Choroid plexus epithelial cell (primary cell): ENCODE measurements at places on chromosomes 16 and 17.

GRCh38 chr16:17173281-17173680 lies 297.5 kb downstream of the XYLT1 start:
- peak; percentile 1 for DNase-seq

- no peak for DNase-seq
These were observed 7.8 kb downstream of the ADGRG1 start for GRCh38 chr16:57636184-57636583.

GRCh38 chr17:75153780-75154194 lies 525 bp downstream of the JPT1 start:
- DNase-seq, result no peak

GRCh38 chr16:69039333-69039941 lies 66.0 kb upstream of the HAS3 start:
- peak; percentile 79 for DNase-seq

DNA sequence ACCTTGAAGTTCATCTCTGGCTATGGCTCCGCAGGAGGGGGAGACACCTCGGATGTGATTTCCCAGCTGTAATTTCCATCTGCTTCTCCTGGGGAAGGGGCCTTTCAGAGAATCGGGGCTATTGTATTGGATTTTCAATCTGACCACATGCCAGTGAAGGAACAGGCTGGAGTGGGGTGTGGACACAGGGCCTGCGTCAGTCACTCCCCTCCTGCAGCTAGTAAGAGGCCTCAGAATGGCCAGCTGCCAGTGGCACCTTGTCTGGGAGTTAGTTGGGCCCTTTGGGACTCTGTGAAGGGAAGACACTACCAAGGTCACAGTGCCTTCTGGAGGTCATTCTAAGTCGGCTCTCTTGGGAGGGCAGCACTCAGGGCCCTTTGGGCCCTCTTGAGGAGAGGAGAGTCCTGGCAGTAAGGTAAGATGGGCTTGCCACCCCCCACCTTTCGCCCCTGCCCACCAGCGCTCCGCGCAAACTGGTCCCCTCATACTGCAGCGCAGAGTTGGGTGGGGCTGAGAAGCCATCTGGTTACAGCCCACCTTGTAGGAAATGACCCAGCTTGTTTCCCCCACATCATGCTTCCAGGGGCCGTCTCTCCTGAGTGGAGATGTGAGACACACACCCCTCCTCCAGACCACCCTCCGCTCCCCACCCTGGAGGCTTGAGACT lies 5.4 kb downstream of the NXPH3 start:
- no peak for DNase-seq

DNA sequence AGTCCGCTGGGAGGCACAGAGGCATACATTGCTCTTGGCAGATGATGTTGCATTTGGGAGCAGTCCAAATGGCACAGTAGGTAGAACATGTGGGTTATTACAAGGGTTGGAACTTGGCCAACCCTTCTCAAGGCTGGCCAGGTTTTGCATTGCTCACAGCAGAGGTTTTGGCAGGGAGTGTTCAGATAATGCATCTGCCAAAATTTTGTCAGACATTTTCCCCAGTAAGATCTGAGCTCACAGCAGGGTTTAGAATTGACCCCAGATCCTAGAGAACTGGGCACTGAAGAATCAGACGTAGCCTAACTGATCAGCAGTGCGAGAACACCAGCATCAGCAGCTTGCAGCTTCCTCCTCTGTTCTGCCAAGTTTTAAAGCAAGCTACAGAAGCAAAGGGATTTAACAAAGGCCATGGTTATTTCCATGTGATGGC lies 468.8 kb upstream of the KIF2B start:
- peak; percentile 0 for DNase-seq

DNA sequence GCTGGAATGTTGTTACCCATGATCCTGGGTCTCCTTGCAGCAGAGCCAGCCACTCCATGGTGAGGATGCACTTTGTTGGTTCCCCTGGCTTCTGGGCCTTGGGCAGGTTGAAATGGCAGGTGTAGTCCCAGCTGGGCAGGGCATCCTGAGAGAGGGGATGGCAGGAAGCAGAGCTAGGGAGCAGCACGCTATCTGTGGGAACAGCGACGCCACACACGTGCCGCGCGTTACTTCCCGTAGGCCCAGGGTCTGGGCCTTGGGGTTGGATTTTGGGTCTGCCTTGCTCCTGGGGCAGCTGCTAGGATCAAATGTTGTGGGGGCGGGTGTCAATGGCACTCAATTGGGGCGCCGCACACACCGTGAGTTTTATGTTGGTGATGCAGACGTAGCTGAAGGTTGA lies 368.0 kb downstream of the CPPED1 start:
- DNase-seq, result no peak

DNA sequence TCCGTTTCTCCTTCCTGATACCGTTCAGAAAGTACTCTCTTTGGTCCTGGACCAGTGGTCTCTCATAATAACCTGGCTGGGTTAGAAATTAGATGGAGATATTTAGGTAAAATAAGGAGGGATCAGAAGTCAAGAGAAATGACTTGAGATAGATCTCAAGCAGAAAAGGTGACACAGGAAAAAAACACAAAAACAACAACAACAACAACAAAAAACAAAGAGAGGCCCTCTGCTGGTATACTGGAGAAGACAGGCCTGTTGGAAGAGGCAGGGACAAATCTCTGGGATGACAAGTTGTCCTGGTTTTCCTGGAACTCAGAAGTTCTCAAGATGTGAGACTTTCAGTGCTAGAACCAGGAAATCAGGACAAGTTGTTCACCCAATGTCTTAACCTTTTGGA lies 430.5 kb downstream of the SHISA9 start:
- no peak for DNase-seq

GRCh38 chr16:85625053-85625452 lies 11.9 kb downstream of the GSE1 start:
- DNase-seq, result no peak

GRCh38 chr16:56109205-56109604 lies 82.1 kb upstream of the GNAO1 start:
- no peak for DNase-seq

DNA sequence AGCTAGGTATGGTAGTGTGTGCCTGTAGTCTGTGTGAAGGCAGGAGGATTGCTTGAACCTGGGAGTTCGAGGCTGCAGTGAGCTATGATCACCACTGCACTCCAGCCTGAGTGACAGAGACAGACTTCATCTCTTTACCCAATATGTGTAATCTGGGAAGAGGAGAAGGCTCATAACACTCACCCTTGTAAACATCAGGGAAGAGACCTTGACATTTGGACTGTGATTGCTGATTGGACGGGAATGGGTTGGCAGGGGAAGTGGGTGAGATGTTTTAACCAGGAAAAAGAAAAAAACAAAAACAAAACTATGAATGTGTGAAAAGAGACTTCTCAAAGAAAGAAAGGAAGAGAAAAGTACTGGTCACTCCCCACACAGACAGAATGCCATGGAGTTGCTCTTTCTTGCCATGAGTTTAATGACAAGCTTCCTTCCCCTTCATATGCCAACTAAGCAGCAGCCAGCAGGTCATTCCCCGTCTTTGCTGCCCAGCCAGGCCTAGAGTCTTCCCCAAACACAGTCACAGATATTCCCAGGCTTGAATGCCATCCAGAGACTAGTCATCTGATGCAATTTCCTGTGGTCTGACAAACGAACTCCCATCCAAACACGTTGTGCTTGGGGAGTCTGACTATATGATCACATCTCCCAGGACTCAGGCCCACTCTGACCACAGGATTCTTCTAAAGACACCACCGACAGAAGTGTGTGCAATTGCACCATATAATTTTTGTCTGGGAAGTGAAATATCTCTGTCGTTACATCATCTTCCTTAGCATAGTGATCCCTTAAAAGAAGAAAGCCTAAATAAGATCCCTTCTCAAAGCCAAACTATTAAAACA lies 3.6 kb upstream of the XAF1 start:
- peak; percentile 100 for DNase-seq
